PC-3 (cell line): ENCODE measurements at places on chromosomes 13 and 19. TPM values are rescaled to one million over a fixed set of nuclear protein-coding genes. Genes with fewer than 3 reads are reported as not detected.

The TLE6 gene
- 1.9 and 4.1 TPM in 2 replicates for total RNA-seq

DNA sequence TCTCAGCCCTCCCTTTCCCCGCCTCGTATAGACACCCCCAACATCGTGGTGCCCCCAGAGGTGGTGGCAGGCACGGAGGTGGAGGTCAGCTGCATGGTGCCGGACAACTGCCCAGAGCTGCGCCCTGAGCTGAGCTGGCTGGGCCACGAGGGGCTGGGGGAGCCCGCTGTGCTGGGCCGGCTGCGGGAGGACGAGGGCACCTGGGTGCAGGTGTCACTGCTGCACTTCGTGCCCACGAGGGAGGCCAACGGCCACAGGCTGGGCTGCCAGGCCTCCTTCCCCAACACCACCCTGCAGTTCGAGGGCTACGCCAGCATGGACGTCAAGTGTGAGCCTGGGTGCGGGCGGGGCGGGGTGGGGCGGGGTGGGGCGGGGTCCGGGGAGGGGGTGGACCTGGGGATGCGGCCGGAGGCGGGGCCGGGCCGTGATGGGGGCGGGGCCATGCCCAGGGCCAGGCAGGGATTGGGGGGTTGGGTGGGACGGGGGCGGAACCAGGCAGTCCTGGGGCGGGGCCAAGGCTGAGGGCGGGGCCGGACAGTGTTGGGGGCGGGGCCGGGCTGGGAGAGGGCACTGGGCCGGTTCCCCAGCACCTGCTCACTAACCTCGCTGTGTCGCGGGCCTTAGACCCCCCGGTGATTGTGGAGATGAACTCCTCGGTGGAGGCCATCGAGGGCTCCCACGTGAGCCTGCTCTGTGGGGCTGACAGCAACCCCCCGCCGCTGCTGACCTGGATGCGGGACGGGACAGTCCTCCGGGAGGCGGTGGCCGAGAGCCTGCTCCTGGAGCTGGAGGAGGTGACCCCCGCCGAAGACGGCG lies 7.8 kb downstream of the MAG start:
- DNase-seq = no peak

DNA sequence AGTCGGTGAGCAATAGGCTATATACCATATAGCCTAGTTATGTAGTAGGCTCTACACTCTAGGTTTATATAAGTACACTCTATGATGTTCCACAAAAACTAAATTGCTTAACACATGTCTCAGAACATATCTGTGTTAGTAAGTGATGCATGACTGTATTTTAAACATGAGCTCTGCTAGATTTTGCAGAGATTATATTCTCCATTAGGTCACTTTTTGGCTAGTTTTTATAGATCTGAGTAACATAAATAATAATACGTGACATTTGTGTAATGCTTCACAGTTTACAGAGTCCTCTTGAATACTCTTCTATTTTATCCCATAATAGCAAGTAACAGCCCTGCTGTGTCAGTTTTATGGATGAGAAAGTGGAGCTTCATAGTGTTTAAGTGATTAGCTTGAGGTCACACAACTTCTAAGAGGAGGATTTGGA lies 47.8 kb downstream of the NDFIP2 start:
- peak; percentile 35 for DNase-seq

- no peak for DNase-seq
Measured at GRCh38 chr19:48722196-48722708, 2.7 kb upstream of the MAMSTR start.

- no peak for DNase-seq
Measured at GRCh38 chr13:114131583-114132418, 622 bp downstream of the RASA3 start.

- DNase-seq = no peak
Measured at GRCh38 chr19:17972230-17972629, 5.3 kb downstream of the KCNN1 start.

GRCh38 chr19:34173193-34173956 lies 1.1 kb downstream of the LSM14A start:
- peak; percentile 61 for DNase-seq

DNA sequence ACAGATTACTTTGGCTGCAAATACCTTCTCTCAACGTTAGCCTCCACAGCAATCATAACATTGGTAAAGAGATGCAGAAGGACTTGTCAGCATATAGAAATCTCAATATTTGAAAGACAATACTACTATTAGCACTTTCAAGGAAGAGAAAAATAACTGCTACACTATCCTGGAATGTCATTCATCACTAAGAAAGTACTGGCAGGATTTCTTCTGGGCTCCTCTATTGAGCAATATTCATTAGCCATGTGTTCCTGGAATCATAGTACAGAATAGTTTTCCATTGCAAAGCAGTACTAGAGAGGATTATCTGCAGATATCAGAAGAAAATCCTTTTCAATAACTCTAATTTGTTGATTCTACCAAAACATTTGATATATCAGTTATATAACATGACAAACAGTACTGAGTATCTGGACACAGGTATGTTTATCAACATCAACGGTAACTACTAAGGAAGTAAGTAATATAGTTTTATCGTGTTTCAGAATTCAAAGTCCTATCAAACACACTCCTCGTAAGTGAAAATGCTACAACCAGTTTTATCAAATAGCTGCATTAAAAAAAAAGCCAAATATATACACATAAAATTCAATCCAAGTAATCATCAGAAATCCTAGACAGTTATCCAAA lies 27.3 kb downstream of the INTS6 start:
- no peak for DNase-seq

The ZNF555 gene
- total RNA-seq = 0.75 and 0.84 TPM in 2 replicates

DNA sequence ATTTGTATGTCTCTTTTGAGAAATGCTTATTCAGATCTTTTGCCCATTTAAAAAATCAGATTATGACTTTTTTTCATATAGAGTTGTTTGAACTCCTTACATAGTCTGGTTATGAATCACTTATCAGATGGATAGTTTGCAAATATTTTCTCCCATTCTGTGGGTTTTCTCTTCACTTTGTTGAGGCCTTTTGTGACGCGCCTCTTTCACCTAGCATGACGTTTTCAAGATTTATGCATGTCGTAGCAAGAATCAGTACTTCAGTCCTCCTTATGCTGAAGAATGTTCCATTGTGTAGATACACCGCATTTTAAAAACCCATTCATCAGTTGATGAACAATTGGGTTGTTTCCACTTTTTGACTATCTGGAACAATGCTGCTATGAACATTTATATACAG lies 13.4 kb downstream of the PABPC3 start:
- DNase-seq = no peak

- no peak for DNase-seq
Measured at GRCh38 chr19:31330237-31330636, 19.0 kb downstream of the TSHZ3 start.

The R3HDM4 gene
- total RNA-seq = 34.0 and 44.9 TPM in 2 replicates

DNA sequence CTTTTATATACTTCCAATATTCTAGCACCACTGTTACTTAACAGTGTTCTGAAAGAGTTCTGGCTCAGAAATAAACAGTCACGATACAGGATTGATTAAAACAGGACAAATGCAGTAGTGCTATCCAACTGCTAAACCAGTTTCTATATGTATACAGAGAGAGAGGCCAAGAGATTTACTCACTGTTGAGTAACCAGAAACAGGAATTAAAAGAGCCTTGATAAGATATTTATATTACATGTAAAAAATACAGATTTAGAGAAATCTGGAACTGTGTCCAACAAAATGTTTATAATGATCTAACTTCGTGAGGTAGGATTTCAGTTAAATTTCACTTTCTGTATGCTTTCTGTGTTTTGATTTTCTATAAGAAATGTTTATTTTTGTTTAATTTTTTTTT lies 116.6 kb downstream of the CDK8 start:
- DNase-seq = no peak

DNA sequence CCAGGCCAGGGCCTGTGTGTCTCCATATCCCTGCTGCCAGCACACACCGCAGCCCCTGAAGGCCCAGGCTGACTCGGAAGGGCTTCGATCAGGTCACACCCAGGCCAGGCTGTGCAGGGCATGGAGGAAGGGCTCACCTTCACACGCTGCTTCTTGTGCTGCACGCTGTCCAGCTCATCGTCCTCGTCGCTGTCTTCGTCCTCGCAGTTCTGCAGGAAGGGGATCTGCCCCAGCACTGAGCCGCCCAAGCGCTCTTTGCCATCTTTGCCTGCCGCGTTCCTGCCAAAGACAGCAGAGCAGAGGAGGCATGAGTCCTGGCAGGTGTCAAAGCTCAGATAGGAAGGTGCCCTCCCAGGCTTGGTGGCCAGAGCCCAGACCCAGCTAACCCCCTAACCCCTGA lies 13.7 kb upstream of the PRKD2 start:
- no peak for DNase-seq

GRCh38 chr19:1156305-1156801 lies 17.7 kb downstream of the SBNO2 start:
- DNase-seq = no peak

The ZNF682 gene
- 0.69 and 3.5 TPM in 2 replicates for total RNA-seq

The KLK4 gene
- total RNA-seq = not detected in 2 replicates

The LGALS4 gene
- total RNA-seq = 0.51 TPM in 1 of 2 replicates, not detected in the other

The ZNF221 gene
- 0.55 and 2.1 TPM in 2 replicates for total RNA-seq

DNA sequence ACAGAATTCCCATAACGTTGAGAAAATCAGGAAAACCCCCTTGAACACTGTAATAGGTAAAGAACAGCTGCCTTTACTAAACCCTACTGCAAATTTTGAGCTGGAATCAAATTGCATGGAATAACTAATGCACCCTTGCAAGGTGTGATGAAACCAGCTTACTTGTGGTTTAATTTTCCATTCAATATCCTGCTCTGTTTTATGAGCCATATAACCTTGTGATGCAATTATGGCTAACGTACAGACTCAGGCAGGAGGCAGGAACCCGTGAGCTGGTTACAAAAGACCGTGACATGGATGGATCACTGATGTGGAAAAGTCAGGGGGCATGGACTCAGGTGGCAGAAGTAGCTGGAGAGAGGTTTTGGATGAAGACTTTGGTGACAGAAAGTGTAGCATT lies 438.6 kb downstream of the COG6 start:
- peak; percentile 13 for DNase-seq

The COL5A3 gene
- total RNA-seq = 0.11 and 0.12 TPM in 2 replicates

GRCh38 chr13:71055047-71055446 lies 812.0 kb downstream of the DACH1 start:
- no peak for DNase-seq

- DNase-seq = no peak
Measured at GRCh38 chr13:45149964-45150363, 29.7 kb downstream of the GTF2F2 start.

The TMEM255B gene
- total RNA-seq = 26.9 and 35.5 TPM in 2 replicates

The MUC16 gene
- 0.15 and 0.52 TPM in 2 replicates for total RNA-seq

GRCh38 chr13:99648927-99649326 lies 147.7 kb downstream of the TM9SF2 start:
- no peak for DNase-seq

GRCh38 chr13:93589788-93590187 lies 363.2 kb downstream of the GPC6 start:
- DNase-seq = no peak
